ENCODE measurements at places on chromosomes 6 and 20. TPM values are rescaled to one million over a fixed set of nuclear protein-coding genes. Genes with fewer than 3 reads are reported as not detected.

DNA sequence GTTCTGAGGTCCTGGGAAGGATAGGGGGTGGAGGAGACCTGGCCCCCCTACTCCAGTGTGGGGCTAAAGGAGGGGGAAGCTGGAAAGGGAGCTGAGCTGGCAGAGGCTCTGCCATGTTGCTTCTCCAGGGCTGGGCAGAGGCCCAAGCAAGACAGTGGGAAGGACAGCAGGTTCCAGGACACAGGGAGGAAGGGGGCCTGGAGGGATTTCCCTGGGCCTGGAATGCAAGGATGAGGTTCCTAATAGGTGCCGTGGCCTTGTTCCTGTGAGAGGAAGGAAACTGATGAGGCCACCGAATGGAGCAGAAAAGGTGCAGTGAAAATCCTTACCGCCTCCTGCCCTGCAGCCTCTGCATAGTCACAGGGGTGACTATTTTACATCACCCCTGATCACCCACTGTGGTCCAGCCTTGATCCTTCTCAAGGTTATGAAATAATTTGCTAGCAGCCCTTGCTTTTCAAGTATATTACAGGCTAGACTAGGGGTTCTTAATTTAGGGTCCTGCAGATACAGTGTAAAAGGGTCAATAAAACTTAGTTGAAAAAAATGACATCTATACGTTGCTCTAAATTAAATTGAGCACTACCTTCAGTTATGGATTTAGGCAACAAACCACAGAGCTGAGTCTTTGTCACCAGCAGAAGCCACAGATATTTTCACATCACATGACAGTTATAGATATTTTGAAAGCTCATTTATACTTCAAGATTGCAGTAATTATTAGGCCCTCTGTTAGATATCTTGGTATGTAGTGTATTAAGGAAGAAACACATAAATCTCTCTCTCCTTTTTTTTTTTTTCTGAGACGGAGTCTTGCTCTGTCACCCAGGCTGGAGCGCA is 45.7 kb upstream of the RNF24 start:
- no peak for DNase-seq

The WFDC2 gene
- 4.1 TPM for total RNA-seq

The C20orf144 gene
- not detected for total RNA-seq

GRCh38 chr6:70107852-70108629 is 194.8 kb downstream of the COL9A1 start:
- no peak for DNase-seq

The PLG gene
- total RNA-seq: 0.58 TPM

- DNase-seq: no peak
Observed at GRCh38 chr6:148415511-148416260, 73.0 kb downstream of the SASH1 start.

DNA sequence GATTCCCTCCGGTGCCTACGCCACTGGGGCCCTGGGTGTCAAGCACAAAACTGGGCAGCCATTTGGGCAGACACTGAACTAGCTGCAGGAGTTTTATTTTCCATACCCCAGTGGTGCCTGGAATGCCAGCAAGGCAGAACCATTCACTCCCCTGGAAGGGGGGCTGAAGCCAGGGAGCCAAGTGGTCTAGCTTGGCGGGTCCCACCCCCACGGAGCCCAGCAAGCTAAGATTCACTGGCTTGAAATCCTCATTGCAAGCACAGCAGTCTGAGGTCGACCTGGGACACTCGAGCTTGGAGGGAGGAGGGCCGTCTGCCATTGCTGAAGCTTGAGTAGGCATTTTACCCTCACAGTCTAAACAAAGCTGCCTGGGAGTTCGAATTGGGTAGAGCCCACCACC is 125.3 kb downstream of the FRK start:
- DNase-seq: no peak

DNA sequence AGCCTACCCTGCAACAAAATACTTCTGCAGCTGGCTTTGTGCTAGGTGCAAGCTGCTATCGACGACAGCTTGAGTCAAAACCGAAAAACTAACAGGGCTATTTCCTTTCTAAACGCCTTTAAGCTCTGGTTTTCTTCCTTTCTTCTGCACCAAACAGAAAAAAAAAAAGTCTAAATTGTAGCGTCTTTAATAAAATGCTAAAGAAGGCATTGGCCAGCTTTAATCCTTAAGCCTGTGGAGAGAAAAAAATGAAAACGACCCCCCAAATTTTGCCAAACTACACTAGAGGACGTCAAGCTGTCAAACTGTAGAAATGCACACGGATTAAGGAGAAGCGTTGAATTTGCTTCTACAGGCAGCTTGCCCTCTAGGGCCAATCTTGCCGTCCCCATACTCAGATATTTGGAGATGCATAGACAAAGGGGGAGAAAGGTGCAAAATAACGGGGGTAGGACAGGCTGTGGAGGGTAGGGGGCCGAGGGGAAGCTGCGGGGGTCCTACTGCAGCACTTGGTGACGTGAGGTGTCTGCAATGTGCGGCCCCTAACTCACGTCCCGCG is 1.4 kb upstream of the NRN1 start:
- DNase-seq: no peak

- no peak for DNase-seq
Observed at GRCh38 chr6:41877051-41877680, 18.0 kb downstream of the USP49 start.

The ZNF391 gene
- 7.1 TPM for total RNA-seq

GRCh38 chr20:63475209-63475608 is 2.8 kb upstream of the KCNQ2 start:
- DNase-seq: no peak

GRCh38 chr6:27334141-27334540 is 22.1 kb upstream of the POM121L2 start:
- DNase-seq: no peak

DNA sequence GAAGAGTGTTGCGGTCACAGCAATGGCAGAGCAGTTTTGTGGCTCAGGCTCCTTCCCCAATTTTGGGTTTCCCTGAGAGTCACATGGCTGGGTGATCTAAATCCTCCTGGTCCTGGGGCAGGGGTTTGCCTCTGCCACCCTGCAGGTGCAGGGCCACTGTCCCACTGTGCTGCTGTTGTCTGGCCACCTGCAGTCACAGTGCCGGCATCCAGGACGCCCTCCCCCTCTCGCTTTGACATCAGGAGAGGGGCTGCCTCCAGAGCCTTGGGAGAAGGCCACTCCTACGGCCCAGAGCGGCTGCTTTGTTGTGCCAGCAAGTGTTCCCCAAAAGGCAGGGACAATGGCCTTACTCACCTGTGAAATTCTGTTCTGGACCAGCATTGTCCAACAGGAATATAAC is 449.0 kb downstream of the QKI start:
- no peak for DNase-seq

GRCh38 chr20:830011-830521 is 3.4 kb upstream of the FAM110A start:
- DNase-seq: peak; percentile 5

DNA sequence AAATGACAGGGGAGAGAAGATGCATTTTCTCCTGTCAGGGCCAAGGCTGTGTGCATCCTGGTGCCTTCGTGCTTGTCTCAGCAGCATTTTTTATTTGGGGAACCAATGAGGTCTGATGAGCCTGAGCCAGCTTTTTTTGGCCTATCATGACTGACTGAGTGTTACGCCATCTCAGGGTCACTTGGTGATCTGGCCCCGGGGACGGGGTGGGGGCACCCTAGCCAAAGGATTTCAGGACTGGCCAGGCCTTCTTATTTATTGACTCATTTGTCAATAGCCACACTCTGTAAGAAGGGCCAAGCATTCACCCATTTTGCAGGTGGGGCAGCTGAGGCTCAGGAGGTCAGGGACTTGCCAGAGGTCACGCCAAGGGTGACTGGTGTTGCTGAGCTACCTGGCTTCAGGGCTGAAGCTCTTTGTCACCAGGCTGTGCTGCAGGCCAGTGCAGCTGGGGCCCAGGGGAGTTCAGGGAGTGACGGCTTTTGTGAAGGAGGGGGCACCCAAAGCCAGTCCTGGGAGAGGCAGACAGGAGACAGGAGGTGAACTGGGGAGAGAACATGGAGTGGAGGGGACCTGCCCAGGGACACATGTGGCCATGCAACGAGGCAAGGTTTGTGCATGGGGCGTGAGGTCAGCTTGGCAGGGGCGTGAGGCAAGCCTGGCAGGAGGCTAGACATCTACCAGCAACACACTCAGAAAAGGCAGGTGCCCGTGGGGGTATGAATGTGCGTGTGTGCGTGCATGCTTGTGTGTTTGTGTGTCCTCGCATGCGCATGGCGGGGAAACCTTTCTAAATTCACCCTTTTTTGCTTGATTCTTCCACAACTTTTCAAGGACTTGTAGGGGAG is 31.1 kb downstream of the VSTM2L start:
- no peak for DNase-seq

- DNase-seq: no peak
Observed at GRCh38 chr6:47456536-47456975, 21.0 kb upstream of the CD2AP start.

All from sciatic nerve (tissue), 2 donors.